ENCODE measurements at places on chromosomes 7 and 10.

DNA sequence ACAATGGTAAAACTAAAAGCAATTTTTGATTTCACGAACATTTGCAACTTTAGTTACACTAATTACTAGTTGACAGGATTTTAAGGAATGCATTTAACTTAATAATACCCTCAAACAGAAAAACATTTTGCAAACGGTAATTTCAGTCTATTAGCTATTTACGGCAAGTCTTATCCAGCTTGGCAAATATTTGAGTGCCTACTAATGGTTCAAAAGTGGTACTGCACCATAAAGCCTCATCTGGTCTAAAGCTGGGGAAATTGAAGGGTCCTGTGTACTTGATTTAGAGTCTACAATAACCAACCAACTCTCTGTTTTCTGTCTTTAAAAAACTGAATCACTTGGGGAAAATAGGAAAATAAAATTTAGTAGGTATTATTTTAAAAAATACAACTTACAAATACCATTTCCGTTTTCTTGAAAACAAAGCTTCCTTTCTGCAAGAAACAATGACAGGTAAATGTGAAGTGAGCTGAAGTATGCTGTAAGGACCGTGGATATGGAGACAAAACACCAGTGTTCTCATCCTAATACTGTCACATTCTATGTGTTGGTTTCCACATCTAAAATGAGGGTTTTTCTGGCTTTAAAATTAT is 142.3 kb downstream of the VPS50 start:
- DNase-seq = no peak

DNA sequence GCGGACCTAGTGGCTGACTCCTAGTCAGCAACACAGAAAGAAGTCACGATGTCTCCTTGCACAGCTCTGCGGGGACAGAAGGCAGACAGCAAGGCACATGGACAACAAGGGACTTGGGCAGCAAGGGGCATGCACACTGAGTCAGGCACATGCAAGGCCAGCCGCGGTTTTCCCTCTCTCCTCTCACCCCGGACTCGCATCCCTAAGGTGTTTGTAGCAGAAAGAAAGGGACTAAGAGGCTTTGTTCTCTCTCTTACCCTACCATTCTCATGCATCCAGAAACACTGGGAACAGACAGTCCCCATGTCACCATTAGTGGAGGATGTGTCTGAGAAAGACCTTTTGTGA is 193.3 kb upstream of the PHF14 start:
- DNase-seq = no peak

GRCh38 chr10:19847321-19847720 is 31.1 kb downstream of the PLXDC2 start:
- no peak for DNase-seq

DNA sequence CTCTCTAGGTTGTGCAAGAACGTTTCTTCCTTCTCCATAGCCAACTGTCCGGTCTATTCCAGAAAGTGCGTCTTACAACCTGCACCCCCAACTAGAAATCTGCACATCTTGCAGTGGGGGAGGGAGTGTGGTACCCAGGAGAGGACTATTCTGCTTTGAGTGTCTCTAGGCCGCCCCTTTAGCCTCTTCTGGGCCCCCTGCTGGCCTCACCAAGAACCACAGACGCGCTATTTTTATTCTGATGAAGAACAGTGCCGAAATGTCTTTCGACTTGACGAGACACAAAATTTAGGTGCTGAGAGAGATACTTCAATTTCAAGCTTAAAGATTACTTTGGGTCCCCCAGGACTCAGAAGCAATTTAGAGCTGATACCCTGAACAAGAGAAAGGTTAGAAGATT is 1.0 kb downstream of the CNPY1 start:
- no peak for DNase-seq

DNA sequence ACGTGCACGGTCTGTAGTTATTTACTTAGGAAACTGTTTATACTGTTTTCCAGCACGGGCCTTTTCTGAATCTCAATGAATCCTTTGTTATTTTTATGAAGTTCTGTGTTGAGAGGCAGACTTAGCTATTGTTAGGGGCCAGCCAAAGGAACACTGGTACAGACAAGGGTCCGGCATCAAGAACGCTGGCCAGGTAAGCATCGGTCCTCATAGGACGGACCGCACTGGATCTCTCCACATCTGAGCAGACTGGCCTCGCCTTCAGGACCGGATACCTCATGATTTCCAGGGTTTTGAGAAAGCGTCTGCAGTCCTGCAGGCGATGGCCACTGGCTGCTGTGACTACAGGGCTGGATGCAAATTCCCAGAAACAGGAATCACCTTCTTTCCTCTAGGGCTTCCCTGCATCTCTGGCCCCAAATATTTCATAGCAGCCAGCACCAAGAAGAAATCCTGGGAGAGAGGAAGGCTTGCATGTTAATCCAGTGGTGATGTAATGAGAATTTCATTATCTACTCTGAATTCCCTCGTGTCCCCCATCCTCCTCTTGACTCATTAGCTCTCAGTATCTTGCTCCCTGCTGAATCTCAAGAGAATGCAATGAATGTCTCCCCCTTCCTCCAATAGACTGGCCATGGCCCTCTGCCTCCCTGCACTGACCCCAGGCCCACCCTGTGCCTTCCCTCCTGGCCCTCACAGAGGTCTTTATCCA is 325.4 kb upstream of the NPVF start:
- no peak for DNase-seq

All from activated T-cell treated with anti-CD3 and anti-CD28 coated beads, Interleukin-2, amount 50 U/mL, for 48 hours (primary cell).